Stimulated activated CD8-positive, alpha-beta memory T cell treated with anti-CD3 and anti-CD28 coated beads, Interleukin-4, amount 100 ng/mL, for 4 hours (primary cell): ENCODE measurements at places on chromosomes 2 and 18.

DNA sequence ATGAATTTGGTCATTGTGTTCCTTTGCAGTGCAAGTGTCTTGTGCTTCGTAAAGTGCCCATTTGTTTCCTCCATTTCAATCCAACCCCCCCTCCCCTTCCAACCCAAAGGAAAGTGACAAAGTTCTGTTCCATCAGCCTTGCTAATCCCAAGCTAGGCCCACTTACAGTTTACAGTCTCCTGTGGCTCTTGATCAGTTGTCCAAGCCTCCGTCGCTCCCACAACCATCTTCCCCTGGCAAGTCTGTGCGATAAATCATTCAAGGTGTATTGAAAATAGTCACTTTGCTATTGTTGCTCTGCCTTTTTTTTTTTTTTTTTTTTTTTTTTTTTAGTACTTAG lies 6.5 kb downstream of the POU3F3 start:
- DNase-seq = no peak

DNA sequence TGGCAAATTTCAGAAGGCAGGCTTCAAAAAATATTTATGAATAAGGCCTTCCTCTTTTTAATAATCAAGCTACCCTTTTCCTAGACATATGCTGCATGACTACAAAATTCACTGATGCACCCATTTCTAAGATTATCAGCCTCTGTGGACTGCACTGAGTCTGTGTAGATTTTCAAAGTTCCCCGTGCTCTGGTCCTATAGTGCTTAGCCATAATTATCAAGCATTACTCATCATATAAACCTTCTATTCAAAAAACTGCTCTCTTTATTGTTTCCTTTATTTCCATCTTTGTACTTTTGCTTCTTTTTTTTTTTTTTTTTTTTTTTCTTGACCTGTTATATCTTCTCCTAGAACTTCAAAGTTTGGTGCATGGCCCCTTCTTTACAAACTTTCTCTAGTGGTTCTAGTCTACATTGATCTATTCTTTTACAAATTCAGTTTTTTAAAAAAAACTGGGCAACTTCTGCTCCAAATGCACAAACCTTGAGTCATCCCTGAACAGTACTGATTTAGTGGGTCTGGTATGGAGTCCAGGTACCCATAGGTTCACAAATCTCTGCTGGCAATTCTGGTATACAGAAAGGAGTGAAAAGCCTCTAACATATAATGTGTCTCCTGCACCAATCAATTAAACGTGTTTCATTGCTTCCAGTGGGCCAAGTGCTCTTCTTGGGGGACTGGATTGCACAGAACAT lies 481.9 kb downstream of the NUP35 start:
- no peak for DNase-seq

DNA sequence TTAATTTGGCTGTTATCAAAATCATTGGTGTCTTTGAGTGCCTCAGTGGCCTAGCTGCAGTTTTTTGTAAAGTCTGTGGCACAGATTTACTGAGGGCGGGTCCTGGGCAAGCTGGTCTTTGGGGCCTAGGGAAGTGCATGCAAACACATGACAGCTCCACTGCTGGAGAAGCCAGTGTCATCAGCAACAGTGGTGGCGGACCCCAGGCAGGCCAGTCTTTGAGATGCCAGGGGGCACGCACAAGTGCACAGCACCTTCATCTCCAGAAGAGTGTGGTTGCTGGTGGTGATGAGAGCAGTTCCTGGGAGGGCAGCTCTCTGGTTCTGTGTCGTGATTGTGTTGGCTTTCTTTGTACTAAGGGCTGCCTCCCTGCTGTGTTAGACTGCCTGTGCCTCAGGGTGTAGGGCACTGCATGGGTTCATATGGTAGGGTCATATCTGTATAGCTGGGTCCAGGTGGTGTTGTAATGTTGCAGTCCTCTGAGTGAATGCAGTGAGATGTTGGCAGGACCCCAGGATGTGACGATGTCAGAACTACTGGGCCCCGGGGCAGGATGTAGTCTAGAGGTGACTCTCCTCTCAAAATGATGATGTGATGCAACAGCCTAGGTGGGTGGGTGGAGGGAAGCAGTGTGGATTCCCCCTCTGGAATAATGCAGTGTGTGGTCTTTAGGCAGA lies 646.7 kb upstream of the CDH2 start:
- no peak for DNase-seq

DNA sequence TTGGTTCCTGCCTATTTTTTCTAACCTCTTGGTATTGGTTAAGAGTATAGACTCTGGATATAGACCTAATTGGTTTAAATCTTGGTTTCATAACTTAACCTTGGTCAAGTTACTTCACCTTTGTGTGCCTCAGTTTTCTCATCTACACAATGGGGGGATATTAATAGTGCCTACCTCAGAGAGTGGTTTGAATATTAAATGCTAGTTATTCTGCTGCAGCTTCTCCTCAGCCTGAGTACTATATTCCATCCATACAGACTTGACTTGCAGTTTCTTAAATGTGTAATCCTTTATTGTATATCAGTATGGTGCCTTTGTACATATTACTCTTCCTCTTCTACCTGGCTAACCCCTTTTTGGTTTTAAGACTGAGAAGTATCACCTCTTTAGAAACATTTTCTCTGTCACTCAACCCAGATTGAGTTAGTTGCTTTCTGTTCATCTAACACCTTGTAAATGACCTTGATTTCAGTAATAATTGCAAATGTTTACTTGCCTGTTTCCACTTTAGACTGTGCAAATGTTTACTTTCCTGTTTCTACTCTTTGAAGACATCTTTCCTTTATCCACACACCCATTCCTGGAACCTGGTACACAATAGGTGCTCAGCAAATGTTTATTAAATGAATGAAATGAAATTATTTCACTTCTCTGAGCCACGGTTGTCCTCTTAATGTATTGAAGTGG lies 6.6 kb downstream of the ACVR2A start:
- DNase-seq = no peak

GRCh38 chr18:70322928-70323327 lies 34.1 kb downstream of the SOCS6 start:
- no peak for DNase-seq

DNA sequence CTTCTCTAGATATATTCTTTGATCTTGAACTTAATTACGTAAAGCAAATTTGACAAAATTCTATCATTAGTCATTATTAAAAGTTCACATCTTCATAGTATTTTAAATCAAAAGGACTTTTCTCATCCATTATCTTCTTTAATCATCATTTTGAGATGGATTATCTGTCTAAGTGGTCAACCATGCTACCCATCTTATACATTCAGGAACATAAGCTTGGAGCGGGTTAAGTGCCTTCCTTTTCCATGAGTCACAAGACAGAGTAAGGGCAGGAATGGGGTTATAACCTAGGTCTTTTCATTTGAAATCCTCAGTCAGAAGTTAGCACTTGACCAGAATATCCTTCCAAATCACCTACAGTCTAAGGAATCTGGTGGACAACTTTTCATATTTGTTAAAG lies 297.1 kb downstream of the TCF4 start:
- DNase-seq = no peak

DNA sequence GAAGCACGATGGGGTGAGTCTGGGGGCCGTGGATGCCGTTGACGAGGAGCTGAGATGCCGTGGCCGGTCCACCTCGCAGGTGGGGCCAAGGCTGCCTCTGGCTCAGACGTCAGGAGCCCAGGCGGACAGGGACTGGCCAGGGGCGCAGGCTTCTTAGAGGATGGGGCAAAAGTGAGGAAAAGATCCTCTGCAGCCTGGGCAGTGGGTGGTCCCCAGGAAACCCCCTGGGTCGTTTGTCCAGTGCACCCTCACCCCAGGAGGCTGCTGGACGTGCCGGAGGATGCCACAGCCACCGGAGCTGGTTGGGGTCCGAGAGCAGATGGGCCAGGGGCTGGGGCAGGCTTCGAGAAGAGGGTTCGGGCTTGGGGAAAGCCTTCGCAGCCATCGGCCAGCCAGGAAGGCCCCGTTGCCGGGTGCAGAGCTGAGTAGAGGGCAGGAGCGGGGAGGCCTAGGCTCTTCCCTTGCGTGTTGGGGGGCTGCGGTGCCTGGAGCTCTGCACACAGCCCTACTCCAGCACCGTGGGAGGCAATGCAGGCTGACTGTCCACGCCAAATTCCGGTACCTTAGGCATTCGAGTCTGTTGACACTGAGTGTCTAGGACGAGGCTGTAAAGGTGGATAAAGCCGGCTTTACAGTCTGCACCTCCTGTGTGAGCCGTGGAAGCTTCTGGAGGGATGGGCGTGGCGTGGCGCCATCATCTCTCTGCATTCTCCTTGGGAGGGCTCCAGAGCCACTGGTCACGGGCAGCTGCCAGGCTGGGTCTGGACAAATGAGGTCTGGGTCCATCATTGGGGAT lies 18.8 kb downstream of the GPC1 start:
- DNase-seq = no peak

DNA sequence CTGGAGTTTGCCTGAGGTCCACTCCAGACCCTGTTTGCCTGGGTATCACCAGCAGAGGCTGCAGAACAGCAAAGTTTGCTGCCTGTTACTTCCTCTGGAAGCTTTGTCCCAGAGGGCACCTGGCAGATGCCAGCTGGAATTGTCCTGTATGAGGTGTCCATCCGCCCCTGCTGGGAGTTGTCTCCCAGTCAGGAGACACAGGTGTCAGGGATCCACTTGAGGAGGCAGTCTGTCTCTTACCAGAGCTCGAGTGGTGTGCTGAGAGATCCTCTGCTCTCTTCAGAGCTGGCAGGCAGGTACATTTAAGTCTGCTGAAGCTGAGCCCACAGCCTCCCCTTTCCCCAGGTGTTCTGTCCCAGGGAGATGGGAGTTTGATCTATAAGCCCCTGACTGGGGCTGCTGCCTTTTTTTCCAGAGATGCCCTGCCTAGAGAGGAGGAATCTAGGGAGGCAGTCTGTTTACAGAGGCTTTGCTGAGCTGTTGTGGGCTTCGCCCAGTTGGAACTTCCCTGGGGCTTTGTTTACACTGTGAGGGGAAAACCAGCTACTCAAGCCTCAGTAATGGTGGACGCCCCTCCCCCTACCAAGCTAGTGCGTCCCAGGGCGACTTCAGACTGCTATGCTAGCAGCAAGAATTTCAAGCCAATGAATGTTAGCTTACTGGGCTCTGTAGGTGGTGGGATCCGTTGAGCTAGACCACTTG lies 34.7 kb downstream of the TFPI start:
- no peak for DNase-seq

DNA sequence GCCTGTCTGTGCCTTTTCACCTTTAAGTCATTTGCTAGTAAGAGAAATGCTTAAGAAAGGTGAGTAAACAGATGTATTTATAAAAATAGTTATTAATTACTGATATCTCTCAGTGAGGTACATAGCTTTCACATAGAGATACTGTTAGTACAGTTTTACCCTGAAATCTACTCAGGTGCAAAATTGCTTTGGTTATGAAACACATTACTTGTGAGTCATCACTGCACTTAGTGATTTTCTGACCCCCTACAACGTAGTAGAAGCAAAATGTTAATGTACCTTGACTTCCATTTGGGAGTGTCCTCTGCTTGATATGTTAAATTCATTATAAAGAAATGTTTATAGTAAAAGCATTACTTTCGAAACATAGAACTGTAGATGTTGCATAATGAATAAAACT lies 6.5 kb downstream of the GLS start:
- DNase-seq = no peak

DNA sequence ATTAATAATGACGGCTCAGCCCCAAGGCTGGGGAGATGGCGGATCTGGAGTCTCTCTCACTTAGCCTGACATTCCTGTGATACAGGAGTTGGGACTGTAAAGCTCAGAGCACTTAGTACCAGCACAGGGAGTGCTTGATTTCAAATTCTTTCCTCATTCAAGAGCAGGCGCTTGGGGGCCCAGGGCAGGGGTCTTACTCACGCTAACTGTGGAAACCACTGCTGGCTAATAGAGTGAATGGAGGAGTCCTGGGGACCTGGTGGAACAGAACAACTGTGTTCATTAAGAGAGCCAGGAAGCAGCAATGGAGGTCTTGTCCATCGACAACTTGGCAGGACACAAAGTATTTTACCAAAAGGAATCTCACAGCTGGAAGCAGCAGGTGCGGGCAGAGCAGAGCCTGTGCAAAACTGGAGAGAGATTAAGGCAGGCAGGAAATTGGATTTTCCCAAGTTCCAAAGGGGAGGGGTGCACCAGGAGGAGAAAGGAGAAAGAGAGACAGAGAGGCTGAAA lies 358.9 kb downstream of the TNS1 start:
- no peak for DNase-seq

- DNase-seq = no peak
Observed at GRCh38 chr2:132373391-132374135, 43.0 kb upstream of the GPR39 start.

GRCh38 chr2:78811955-78812610 lies 213.4 kb upstream of the REG3G start:
- no peak for DNase-seq

GRCh38 chr18:58455314-58456188 lies 173.3 kb downstream of the ALPK2 start:
- no peak for DNase-seq

DNA sequence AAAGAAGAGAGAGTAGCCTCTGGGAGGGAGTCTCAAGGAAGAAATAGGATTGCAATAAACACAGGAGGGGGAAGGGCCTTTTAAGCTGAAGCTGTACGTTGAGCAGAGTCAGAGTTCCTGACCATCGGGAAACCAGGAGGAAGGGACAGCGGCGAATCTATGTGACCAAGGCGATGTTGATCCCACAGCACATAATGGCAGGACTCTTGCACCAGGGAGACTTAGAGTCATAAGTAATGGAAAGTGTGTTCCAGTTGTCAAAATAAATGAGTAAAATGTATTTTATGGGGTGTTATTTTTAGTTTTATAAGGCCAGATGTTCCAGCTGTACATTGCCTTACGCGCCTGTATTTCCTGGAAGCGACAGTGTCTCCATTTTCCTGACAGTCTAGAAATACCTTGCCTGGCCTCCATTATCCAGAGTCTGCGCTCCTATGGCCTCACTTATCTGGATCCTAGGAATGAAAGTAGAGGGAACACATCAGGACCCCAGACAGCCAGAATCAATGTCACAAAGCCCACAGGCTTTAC lies 152.8 kb upstream of the COPS8 start:
- no peak for DNase-seq

- DNase-seq = no peak
Observed at GRCh38 chr2:8234757-8235374, 447.0 kb upstream of the ID2 start.

GRCh38 chr2:9327873-9328352 lies 95.4 kb downstream of the ITGB1BP1 start:
- DNase-seq = no peak

- DNase-seq = no peak
Observed at GRCh38 chr2:71744781-71745180, 291.4 kb downstream of the DYSF start.

DNA sequence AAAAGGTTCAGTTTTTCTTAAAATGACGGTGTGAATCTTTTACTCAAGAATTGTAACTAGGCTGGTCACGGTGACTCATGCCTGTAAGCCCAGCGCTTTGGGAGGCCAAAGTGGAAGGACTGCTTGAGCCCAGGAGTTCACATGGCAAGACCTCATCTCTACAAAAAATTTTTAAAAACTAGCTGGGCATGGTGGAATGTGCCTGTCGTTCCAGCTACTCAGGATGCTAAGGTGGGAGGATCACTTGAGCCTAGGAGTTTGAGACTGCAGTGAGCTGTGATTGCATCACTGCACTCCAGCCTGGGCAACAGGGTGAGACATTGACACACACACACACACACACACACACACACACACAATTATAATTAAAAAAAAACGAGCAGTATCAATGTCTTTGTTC lies 369.8 kb downstream of the DPP10 start:
- no peak for DNase-seq
